Inflammatory macrophage treated with lipopolysaccharide for 4 hours (primary cell): ENCODE measurements at places on chromosomes 4 and X.

DNA sequence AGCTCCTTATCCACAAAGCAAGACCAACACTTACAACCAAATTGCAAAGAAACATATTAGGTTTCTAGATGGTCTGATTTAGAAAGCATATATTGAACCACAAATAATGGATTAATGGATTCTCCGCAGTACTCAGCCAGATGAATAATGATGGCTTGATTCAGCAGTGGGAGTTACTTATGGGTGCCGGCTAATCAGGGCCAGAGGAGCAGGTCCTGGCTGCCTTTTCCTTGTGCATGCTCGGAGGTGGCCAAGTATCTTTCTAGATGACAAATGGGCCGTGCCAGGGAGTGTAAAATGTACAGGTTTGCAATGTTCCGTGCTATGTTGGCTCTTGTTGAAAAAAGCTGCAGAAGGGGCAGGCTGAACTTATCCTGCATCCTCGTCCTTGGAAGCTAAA lies 70.2 kb downstream of the VCX3A start:
- no peak for DNase-seq

- no peak for DNase-seq
These were observed 23.7 kb downstream of the ACSL1 start for GRCh38 chr4:184801781-184802696.

DNA sequence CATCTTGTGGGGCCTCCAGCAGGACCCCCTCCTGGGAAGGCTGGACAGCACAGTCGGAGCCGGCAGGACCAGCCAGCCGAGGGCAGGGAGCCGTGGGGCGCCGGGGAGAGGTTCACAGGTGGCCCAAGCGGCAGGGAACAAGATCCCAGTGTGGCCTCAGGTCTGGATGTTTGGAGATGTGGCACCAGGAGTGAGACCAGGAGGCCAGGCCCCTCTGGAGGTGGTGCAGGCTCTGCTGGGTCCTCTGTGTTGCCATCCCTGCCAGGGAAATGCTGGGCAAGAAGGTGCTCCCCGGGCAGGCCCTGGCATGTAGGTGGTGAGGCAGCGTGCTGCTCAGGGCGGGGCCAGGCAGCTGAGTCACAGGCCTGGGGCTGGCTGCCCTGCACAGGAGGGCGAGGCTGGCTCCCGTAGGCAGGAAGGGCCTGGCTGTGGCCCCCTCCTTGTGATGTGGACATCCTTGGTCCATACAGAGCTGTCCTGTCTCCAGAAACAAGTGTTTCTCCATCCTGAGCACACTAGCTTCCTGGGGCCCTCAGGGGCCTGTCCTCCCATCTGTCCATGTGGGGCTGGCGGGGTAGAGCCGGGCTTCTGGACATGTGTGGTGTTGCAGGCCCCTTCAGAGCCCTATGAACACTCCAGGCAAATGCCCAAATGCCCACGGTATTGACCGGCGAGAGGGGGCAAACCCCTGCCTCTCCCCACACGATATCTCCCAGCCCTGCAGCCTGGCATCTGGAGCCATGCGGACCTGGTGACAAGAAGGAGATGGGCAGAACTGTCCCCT lies 4.8 kb upstream of the HGFAC start:
- DNase-seq, result peak; percentile 29

DNA sequence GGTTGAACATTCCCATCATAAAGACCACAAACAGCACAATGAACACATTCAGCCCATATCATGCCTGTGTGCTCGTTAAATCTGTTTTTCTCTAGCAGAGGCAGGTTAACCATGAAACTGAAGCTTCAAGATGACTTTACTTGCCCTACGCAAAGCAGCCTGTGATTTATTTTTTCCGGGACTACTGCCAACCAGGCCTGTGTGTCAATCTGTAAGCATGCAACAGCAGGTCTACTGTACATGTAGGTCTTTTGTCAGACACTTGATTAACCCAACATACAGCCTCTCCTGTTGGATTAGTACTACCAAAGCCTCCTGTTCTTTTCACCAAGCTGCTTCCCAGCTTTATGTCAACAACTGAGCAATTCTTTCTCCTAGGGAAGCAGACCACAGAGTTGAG lies 85.5 kb upstream of the ACSL1 start:
- DNase-seq, result no peak

- DNase-seq, result no peak
These were observed 1.5 kb downstream of the CFAP97 start for GRCh38 chr4:185201977-185202962.

DNA sequence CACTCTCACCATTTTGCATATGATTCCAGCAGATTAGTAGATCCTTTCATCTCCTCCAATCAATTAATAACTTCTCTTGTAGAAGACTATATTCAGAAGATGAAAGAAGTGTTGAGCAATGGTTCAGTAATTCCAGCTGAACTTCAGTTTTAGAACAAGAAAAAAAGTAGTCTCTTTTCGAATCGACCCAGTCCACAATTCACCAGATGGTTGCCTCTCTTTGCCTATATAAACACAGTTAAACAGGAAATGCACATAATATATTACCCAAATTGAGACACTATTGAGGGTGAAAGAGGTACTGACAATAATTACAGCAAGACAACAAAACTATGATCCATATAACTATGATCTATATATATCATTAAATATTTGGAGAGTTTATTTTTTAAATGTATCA lies 16.8 kb upstream of the FAM241A start:
- no peak for DNase-seq

DNA sequence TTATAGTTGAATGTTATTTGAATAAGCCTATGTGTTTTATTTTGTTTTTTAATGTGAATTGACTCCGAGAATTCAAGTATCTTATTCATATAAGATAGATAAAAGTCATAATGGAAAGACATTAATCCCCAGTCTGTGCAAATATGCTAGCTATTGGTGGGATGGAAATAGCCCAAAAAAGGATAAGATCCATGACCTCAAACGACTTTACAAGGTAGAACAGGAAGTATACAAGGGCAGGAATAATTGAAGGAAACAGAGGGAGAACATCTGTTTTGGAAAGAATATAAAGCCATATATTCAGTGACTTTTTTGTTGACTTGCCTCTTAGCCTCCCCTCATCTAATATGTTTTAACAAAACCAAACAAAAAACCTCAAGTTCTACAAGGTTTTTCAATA lies 9.0 kb downstream of the ABCE1 start:
- DNase-seq, result no peak

DNA sequence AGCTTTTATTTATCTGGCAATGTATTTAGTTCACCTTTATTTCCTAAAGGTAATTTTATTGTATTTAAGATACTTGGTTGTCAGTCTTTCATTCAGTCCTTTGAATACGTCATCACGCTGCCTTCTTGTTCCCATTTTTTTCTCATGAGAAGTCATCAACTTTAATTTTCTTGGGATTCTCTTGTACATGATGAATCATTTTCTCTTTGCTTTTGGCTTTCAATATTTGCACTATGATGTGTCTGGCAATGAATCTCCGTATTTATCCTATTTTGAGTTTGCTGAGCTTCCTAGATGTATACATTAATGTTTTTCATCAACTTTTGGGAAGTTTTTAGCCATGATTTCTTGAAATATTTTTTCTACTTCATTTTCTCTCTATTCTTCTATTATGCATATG lies 28.4 kb downstream of the CLDN2 start:
- no peak for DNase-seq

- DNase-seq, result no peak
These were observed 15.5 kb upstream of the TDO2 start for GRCh38 chr4:155887847-155888570.
